ENCODE measurements at places on chromosomes 5 and 9.

DNA sequence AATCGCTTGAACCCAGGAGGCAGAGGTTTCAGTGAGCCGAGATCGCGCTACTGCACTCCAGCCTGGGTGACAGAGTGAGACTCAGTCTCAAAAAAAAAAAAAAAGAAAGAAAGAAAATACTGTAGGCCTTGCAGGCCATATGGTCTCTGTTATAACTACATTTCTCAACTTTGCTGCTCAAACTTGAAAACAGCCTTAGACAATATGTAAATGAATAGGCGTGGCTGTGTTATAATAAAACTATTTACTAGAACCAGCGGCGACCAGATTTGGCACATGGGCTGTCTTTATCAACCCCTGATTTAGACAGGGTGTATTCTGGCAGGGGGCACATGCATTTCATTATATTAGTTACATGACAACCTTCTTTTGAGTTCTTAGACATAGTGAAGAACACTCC, 130.0 kb downstream of the C9orf152 start:
- no peak for DNase-seq

DNA sequence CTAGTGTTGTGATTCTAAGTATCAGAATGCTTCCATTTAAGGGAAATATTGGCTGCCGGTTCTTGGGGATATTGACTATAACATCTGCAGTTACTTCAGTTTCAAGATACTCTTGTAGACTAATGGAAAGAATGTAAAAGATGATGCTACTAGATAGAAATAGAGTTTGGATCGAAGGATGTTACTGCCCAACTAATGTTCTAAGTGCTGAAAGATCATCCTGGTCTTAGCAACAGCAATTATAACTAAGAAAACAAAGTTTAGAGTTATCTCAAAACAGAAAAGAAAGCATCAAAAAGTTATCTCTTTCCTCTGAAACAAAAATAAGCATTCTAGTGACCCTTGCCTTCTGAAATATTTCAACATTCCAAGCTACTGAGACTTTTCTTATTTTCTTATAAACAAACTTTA, 49.9 kb downstream of the ITGA1 start:
- DNase-seq: no peak

DNA sequence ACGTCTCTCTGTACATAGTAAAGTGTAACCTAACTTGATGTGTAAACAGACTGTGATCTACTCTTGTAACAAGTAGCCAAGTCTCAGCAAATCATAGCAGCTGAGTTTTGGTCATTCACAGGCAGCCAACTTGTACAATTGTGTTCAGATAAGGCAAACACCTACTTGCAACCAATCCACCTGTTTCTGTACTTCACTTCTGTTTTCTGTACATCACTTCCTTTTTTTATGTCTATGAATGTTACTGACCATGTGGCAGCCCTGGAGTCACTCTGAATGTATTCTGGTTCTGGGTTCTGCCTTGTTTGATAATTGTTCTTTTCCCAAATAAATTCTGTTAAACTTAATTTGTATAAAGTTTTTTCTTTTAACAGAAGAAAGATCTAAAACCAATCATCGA, 26.0 kb downstream of the RLN2 start:
- DNase-seq: no peak

DNA sequence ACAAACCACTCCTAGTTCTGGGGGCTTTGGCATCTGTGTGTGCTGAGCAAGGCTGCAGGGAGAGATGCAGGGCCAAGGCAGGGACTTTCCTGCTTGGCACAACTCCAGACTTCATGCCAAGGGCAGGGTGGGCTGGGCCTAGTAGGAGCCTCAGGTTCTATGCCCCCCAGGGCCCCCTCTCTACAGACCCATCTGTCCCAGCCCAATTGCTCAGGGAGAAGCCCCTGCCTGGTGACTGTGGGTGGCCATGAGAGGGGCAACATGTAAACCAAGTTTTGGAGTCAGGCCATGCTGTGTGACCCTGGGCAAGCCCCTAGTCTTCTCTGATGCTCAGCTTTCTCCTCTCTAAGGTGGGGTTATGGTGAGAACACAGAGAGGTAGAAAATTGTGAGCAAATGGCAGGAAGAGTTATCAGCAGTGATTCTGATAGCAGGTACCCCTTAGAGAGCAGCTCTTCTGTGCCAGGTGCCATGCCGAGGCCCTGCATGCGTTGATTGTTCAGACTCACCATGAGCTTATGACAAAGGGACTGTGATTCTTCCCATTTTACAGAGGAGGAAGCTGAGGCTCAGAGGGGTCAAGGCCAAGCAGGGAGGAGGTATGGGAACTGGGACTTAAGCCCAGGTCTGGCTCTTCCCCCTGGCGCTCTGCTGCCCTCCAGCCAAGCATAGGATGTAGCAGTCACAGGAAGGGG, 5.2 kb downstream of the OLFML2A start:
- no peak for DNase-seq

GRCh38 chr5:168314735-168315411, 23.4 kb downstream of the WWC1 start:
- DNase-seq: no peak

GRCh38 chr5:113748403-113748802, 234.9 kb downstream of the YTHDC2 start:
- no peak for DNase-seq
